ENCODE measurements at places on chromosomes 7 and 10.

GRCh38 chr7:71021131-71021530 is 110.8 kb upstream of the GALNT17 start:
- DNase-seq: no peak

DNA sequence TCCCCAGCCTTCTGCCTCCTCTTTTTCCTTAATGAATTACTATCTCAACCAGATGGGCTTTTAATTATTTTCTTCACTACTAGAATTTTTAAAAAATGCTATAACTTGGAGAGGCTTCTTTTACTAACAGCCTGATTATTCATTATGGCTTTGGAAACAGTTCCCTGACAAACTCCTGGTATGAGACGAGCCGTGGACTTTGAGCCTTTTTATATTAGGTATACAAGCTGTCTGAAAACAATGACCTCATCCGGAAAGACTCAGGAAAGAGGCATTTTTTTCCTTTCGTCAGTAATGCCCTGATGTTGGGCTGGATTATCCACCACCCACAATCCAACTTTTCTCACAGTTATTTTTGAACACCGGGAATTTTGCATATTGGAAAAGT is 26.7 kb upstream of the ABLIM1 start:
- peak; percentile 34 for DNase-seq

GRCh38 chr7:39733881-39734632 is 110.7 kb downstream of the RALA start:
- peak; percentile 83 for DNase-seq

DNA sequence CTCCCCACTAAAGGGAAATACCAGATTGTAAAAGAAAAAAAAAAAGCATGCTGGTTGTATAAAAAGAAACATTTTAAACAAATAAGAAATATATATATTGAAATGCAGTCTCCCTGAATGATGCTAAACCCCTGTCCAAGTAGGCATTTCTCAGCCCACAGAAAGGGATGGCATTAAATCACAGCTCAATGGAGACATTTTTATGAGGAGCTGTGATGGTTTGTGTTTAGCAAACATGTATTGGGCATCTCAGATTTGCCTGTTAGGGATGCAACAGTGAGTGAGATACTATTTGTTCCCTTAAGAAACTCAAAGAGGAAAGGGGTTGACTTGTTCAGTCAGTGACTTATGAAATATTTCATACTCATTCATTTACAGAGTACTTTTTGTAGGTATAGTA is 51.5 kb downstream of the KAT6B start:
- DNase-seq: no peak

GRCh38 chr10:22252224-22252800 is 34.5 kb upstream of the EBLN1 start:
- DNase-seq: no peak

DNA sequence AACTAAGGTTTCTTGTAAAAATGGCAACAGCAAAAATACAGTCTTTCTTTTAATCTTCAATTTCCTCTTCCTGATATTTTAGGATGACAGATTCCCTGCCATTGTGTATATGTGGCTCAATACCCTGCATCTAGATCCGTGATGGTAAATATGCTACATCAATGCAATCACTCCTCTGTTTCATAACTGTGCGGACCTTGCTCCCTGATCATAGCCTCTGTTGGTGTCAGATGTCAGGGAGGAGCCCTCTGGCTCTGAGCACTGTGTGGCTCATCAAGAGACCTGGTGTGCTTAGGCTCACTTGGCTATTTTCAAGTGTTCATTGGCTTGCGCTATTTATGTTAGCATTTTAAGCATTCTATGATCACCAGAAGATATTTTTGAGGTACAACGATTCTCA is 33.0 kb upstream of the AGR3 start:
- DNase-seq: no peak

DNA sequence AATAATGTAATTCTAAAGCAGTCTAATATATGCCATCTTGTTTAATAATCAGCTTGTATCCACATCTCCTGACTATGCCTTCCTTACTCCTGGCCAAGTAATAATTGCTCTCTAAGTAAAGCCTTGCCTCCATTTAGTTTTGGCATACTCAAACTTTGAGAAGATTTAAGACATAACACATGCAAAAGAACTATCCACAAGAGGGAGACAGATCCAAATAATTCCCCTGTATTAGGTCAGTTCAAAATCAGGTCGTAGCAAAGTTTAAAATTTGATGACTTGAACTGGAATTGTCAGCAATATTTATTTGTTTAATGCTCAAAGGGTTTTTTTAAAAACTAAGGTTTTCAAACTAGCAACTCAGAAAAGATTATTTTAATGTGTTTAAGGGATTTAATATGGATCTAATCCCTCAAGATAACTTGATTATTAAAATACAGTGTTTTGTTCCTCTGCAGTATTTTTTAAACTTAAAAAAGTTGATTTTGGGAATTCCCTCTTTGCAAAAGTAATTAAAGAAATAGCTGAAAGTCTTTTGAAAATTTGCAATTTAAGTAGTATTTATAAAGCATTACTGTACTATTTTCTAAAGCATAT is 95.3 kb downstream of the HDAC9 start:
- DNase-seq: peak; percentile 68

DNA sequence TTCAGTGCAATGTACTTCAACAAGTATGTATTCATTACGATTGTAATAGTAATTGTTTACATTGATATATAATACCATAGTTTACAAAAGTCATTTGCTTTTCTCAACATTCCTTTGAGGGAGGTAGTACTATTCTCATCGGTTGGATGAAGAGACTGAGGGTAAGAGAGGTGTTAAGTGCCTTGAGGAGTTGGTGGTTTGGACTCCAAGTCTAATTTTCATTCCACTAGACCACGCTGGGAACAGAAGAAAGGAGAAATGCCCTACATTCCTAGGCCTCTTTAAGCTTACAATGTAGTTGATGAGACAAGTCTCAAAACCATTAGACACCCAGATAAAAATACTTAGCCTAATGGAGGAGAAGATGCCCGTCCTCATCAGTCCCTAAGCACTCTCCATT is 28.6 kb downstream of the CDK1 start:
- no peak for DNase-seq

DNA sequence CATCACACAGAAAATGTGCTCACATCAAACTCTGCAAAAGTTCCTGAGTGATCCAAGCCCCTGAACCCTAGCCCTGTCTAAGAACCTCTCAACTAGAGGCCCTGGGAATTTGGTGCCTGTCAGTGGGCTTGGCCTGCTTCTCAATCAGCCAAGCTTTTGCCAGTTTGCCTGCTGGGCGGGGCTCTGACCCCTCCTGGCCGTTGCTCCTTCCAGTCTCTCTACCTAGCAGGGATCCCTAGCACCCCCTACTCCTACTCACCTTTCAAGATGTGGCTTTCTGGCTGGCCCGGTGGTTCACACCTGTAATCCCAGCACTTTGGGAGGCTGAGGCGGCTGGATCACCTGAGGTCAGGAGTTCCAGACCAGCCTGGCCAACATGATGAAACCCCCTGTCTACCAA is 2.1 kb downstream of the KLRG2 start:
- DNase-seq: no peak

GRCh38 chr7:26891400-26892350 is 27.3 kb upstream of the SKAP2 start:
- DNase-seq: no peak

- no peak for DNase-seq
These were observed 256.5 kb upstream of the PPP2R2D start for GRCh38 chr10:131644289-131644688.

DNA sequence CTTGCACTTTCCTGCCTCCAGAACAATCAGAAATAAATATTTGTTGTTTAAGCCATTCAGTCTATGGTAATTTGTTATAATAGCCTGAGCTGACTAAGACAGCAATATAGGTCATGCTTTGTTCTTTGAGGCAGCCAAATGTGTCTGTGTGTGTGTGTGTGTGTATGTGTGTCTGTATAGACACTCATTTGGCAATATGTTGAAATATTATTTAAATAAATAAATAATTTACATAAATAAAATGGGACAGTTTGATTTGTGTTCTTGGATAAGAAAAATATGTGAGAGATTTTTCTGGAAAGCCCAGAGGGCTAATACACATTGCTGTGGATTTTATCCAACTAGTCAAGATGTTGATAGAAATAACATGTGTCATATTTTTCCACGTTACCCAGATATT is 140.2 kb downstream of the PTN start:
- DNase-seq: no peak

GRCh38 chr10:49655099-49655498 is 24.4 kb upstream of the C10orf53 start:
- DNase-seq: no peak

DNA sequence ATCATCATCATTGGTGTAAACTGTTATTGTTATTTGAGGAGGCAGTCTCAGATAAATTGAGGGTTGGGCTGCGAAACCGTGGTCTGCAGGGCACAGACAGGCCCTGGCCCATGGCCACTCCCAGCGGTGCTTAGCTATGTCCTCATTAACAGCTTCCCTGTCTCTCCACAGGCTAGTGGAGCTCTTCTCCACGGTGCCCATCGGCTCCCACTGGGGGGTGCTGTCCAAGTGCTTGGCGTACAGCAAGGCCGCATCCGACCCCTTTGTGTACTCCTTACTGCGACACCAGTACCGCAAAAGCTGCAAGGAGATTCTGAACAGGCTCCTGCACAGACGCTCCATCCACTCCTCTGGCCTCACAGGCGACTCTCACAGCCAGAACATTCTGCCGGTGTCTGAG is 21.6 kb downstream of the GPR26 start:
- no peak for DNase-seq

DNA sequence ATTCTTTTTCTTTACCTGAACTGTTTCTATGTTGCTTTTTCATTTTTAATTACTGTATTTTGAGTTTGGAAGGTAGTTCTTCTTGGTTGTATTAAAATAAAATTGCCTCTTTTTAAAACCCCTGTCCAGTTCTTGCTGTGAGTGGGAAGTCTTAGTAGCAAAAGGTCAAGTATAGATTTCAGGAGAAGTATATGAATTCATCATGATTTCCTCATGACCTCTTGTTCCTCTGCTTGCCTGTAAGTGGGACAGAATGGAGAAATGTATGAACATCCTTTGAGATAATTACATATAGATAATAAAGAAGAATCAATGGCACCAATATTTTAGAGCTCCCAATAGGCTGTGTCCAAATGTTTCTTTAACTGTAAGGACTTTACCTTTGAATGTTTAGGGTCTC is 126.2 kb downstream of the LRRC4 start:
- no peak for DNase-seq

GRCh38 chr10:58662314-58662713 is 149.6 kb downstream of the BICC1 start:
- DNase-seq: peak; percentile 59

DNA sequence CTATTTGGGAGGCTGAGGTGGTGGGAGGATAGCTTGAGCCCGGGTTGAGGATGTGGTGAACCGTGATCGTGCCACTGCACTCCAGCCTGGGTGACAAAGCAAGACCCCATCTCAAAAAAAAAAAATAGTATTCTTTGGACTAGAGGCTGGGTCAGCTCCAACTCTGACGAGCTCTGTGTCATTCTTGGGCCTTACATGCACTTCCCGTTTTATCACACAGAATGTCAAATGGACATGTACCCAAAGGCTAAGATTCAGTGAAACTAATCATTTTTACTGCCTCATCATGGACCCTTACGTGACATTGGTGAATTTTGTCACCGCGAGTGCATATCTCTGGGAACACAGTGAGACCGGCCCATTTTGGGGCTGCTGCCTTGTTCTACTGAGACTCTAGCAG is 27.3 kb downstream of the PALD1 start:
- DNase-seq: no peak

DNA sequence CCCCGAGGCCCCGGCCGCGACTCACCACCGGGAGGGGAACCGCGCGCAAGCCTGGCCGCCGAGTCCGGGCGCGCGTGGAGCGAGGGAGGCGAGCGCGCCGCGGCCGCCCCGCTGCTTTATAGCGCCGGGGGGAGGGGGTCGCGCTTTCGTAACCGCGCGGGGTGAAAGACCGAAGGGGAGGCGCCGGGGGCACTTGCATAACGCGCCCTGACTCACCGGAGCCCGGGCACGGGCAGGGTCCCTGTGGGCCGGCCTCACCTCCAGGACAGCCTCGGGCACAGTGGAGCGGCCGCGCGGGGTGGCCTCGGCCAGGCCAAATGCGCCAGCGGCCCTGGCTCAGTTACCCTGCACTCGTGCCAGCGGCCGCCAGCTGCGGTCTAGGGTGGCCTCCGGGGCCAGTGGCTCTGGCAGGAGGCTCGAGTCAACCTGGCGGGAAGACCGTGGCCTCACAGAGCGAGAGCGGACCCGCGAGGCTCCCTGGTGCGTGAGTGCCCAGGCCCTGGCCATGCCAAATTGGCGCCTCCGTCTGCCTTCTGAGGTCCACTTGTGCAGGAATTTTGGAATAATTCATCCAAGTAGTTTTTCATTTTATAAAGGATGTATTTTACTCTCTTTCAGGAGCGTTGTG is at the start of gene RBP4:
TSS of gene RBP4 (minus strand) at position 90 of the 628 bp plus-strand sequence. CDS start 207 bp downstream, outside the sequence.
- DNase-seq: no peak

- DNase-seq: no peak
These were observed 1.4 kb upstream of the VSTM4 start for GRCh38 chr10:49116509-49117375.

- no peak for DNase-seq
These were observed 220.0 kb downstream of the FAM107B start for GRCh38 chr10:14554491-14555205.

DNA sequence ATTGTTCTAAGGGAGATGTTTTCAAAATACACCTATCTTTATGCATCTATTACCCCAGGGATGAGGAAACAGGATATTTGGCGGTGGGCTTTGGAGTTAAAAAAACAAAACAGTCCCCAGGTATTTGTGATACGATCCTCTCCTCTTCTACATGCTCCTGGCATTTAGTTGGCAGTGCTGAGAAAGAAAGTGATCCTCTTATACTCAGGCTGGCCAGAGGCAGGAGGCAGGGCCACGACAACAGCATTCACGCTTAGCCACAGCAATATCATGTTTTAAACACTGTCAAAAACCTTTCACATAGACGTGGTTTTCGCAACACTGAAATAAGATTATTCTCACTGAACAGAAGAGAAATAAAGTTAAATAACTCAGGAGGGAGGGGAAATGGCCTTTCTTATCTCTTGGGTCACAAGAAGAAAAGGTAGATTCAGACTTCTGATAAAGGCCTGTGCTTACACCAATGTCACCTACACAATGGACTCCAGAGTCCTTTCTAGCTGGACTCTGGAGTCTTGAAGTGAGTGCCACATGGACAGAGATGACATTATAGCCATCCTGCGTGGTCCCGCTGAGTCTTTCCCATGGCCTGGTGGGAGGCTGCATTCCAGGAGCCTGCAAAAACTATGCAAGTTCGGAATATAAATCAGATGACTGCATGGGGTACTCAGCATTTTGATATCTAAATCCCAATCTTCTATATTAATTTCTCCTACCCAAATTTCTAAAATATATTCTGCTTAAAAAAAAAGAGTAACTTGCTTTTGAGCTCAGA is 88.7 kb downstream of the PIP4K2A start:
- DNase-seq: no peak

DNA sequence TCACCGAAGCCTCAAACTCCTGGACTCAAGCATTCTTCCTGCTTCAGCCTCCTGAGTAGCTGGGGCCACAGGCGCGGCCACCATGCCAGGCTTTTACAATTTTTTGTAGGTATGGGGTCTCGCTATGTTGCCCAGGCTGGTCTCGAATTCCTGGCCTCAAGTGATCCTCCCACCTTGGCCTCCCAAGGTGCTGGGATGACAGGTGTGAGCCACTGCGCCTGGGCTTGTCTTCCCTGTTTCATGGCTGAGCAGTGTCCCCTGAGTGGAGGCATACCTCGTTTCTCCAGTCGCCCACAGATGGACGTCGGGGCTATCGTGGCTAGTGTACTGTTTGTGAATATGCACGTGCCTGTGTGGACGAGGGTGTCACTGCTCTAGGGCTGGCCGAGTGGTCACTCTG is 11.3 kb downstream of the INPP5A start:
- DNase-seq: no peak

Measured in astrocyte of the cerebellum (primary cell).